ENCODE measurements at places on chromosomes 12 and 14.

DNA sequence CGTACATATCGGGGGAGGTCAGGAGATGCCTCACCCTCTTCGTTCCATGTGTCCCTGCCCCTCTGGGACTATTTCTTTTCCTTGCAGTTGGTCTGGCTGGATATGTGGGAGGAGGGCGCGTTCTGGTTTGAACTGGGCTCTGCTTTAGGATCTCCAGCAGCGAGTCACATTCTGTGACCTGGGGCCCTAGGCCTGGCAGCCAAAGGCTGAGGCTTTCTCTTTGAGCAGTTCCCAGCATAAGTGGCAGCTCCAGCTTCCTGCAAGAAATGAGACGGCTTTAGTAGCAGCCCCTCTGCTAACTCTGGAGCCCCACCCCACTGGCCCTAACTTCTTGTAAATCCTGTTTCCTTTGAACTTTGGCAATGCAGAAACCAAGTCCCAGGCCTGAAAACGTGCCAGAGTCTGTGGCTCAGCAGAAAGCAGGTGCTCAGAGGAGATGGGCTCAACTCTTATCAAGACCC, 274.8 kb downstream of the DPF3 start:
- no peak for DNase-seq

DNA sequence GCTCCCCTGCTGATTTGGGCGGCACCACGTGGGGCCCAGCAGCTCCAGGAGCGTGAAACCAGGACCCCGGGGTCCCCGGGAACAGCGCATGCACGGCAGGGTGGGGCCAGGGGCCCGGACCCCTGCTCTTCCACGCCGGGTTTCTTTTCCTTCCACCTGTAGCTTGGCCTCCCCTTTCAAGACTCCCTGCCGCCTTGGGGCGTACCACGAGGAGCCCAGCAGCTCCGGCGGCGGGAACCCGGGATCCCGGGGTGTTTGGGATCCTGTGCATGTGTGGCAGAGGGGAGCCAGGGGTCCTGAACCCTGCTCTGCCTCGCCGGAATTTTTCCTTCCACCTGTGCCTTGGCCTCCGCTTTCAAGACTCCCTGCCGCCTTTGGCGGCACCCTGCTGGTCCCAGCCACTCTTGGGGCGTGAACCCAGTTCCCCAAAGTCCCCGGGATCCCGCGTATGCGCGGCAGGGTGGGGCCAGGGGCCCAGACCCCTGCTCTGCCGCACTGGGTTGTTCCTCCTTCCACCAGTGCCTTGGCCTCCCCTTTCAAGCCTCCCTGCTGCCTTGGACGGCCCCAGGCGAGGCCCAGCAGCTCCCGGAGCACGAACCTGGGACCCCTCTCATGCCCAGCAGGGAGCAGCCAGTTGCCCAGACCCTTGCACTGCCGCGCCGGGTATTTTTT, 322.7 kb downstream of the ALG10 start:
- DNase-seq, result no peak

DNA sequence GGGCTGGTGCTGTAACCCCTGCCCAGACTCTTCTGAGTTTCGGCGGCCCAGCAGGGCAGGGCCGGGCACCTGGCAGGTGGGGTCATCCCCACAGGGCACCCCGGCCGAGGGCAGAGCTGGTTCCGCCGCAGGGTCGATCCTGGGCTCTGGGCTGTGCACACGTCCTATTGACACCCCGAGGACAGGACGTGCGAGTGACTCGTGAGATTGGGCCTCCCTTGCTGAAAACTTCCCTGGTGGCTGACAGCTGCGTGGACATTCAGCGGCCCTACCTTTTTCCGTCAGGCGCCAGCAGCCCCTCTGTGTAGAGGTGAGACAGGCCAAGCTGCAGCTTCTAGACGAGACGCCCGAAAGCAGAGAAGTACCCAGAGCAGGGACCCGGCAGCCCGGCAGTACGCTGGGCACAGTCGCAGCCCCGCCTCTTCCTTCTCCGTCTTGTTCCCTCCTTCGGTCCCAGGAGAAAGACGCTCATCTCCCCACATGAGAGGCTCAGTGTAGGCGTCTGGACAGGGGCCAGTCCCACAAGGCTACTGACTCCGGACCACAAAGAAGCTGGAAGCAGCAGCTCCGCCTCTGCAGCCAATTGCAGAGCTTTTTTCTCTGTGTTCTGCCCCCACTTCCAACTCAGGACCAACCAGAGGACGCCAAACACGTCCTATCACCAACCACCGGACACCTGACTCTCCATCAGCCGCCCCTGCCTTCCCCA, at the start of gene LRCOL1:
Gene LRCOL1 (minus strand): TSS at position 532 of the 709 bp plus-strand sequence. CDS start 4,331 bp downstream, outside the sequence.
- no peak for DNase-seq

DNA sequence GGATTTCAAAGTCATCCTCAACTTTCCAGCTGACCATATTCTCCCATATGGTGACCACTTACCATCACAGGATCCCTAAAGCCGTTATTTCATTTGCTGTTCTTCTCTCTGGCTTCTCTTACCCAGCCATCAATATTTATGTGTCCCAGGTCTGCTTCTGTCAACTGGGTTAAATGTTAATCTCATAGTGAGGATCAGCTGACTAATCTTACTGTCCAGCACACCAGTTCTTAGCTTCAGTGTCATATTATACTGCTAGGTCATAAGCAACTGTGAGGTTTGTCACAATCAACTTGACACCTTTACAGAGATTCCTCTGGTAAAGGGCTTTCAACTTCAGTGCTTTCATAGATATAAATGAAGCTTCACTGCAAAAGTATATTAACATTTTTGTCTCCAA, 294.4 kb downstream of the DIO2 start:
- DNase-seq, result no peak

GRCh38 chr14:72634691-72635616, 258.9 kb downstream of the DPF3 start:
- no peak for DNase-seq

GRCh38 chr14:90505531-90505930, 108.7 kb downstream of the CALM1 start:
- DNase-seq, result no peak

DNA sequence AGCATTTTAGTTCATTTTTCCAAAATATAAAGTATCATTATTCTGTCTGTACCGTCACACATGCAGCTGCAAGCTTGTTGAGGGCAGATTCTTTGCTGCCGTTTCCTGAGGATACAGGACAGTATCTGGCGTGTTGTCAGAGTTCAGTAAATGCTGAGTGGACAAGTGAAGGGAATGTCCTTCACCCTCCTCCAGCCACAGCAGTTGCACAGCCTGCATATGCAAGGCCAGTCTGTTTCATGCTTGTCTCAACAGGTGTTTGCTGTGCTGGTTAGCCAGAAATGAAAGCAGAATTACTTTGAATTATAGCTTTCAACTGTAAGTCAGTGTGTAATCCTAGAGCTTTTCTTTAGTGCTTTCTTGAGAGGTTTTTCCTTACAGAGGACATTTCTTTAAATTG, 36.5 kb downstream of the TDP1 start:
- DNase-seq, result no peak

DNA sequence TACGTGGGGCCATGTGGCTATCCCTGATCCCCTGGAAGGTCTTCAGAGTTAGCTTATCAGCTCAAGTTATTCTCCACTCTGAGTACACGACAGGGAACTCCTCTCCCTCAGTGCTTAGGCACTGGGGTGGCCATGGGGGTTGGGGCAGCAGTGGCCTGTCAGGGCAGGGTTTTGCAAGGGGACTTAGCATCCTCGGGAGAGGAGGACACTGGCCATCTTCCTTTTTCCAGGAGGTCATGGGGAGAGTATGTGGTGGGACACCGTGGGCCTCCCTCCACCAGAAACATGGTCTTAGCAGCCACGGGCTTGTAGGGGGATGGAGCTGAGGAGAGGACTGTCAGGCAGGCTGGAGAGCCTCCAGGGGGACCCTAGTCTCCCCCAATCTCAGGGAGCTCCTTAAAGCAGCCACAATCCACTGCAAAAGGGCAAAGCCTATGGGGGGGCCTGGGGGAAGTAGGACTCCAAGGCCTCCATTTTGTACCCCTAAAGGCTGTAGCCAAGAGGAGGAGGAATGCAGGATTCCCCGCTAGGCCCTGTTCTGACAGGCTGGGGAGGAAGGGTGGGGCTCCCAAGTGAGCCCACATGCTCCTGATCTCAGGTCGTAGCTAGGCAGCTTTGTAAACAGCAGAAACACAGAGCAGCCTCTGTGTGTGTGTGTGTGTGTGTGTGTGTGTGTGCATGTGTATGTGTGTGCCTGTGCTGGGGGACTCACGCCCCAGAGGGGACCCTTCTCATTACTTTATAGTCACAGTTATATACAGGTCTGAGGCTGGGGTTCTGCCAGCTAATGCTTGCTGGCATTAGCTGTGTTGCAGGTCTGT, 36.6 kb downstream of the KRT80 start:
- DNase-seq, result no peak

- DNase-seq, result no peak
Measured at GRCh38 chr14:100988011-100988410, 84.5 kb upstream of the RTL1 start.

GRCh38 chr14:100130521-100130920, 28.9 kb downstream of the DEGS2 start:
- no peak for DNase-seq

GRCh38 chr12:38926501-38926900, 21.1 kb upstream of the CPNE8 start:
- DNase-seq, result no peak

DNA sequence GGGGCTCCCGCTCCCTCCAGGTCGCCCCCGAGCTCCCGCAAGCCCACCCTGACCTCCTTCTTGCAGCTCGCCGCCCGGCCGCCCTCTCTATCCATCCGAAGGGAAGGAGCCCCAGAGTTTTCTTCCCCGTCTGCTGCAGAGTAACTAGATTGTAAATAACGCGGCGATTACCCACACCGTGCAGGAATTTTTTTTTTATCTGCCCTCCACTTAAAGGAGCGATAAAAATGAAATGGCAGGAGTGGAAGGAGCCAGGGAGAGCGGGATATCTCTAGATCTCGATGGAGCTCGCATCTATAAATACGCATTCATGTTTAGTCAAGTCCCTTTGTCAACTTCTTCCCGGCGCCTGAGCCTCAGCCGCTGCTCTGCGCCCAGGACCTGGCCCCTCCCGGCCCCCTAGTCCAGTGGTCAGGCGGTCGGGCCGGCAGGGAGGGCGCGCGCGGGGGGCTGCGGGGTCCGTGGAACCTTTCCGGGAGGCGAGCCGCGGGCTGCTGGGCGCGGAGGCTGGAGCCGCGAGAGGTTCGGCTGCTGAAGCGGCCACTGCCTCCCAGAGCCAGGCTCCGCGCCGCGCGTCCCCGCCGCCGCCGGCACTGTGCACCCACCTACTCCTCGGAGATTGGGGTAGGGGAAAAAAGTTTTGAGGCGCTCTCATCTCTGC, 386.0 kb downstream of the BCAT1 start:
- DNase-seq, result peak; percentile 65

DNA sequence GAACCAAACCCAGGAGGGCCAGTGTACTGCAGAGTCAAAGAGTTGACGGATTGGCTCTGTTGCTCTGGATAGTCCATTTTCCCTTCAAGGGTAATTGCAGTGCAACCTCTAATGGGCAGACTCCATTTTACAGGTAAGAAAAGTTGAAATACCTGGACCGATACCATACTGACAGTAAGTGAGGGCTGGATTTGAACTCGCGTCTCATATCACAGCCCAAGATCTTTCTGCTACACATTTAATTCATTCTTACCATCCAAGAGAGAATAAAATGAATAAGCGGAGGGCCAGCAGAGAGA, 356 bp upstream of the ZC3H14 start:
- no peak for DNase-seq

DNA sequence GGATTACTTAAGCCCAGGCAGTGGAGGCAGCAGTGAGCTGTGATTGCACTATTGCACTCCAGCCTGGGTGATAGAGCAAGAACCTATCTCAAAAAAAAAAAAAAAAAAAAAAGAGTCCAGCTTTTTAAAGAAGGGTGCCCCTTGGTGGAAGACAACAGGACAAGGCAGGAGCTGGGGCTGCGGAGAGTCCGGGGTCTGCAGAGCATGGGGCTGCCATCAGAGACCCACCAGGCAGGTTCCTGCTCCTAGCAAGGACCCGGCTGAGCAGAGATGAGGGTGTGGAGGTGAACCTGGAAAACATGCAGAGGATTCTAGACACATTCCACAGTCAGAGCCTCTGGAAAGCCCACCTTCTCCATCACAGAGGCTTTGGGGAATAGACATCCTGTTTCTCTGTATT, 21.0 kb upstream of the CIPC start:
- no peak for DNase-seq

DNA sequence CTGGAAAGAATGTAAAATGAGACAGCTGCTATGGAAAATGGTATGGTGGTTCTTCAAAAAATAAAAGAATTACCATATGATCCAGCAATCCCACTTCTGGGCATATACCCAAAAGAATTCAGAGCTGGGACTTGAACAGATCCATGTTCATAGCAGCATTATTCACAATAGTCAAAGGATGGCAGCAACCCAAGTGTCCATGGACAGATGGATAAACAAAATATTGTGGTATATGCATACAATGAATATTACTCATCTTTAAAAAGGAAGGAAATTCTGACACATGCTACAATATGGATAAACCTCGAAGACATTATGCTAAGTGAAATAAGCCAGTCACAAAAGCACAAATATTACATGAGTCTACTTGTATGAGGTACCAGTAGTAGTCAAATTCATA, 9.1 kb downstream of the RAB2B start:
- no peak for DNase-seq

DNA sequence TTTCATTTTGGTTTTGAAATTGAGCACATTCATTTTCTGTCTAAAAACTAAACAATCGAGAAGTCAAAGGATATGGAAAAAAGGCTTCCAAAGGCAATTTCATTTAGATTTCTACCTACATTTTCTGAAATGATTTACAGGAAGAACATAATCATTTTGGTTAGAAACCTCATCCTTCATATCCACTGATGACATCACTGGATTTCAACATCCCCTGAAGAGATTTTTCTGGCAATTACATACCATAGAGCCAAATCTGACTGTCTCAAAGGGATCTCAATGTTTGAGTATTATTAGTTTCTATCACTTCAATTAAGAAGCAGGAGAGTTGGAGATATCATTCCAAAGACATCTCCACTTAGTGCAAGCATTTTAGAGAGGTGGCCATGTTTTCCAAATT, 137.8 kb downstream of the TTC7B start:
- DNase-seq, result no peak

DNA sequence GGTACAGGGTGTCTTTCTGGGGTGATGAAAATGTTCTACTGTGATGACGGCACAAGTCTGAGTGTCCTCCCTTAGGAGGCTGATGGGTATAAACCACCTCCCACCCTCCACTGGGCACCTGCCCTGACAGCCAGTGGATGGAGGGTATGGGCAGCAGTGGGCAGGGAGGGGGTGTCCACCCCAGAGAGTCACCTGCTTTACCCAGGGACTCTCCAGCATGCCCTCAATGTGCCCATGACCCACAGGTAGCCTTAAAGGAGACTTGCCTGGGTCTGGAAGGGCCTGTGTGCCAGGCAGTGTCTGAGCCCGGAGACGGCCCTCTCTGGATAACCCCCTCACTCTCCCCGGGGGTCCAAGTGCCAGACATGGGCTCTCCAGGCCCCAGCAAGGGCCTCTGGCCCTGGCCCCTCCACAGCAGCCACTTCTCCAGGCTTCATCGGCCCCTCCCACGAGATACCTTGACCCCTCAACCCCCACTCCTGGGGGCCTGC, 38.8 kb downstream of the CCNK start:
- no peak for DNase-seq

- DNase-seq, result no peak
Measured at GRCh38 chr14:85883966-85884365, 354.0 kb downstream of the FLRT2 start.

GRCh38 chr12:132772606-132773005, 11.0 kb upstream of the ANKLE2 start:
- DNase-seq, result no peak

All from neuronal stem cell (in vitro differentiated cells).